NCI-H1930 (cell line): ENCODE measurements at places on chromosomes 4 and X.

DNA sequence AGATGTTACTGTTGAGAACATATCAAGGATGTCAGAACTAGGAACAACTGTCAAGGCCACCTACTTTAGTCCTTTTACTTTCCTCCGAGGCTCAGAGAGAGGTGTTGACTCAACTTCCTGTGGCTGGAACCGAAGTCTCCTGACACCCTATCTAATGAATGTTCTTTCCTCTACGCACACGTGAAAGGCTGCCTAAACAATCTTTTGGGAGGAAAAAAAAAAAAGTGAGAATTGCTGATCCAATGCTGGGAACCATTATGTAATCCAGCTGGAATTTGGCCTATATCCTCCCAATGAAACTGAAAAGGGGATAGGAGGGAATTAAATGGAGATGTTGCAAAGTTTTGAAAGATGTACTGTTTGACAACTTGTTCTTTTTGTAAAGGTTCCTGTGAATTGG lies 8.3 kb upstream of the MAP7D3 start:
- no peak for DNase-seq

- DNase-seq = no peak
These were observed 1.8 kb downstream of the CCSER1 start for GRCh38 chr4:90128961-90129495.

GRCh38 chr4:81471298-81471587 lies 464 bp downstream of the RASGEF1B start:
- DNase-seq = no peak

DNA sequence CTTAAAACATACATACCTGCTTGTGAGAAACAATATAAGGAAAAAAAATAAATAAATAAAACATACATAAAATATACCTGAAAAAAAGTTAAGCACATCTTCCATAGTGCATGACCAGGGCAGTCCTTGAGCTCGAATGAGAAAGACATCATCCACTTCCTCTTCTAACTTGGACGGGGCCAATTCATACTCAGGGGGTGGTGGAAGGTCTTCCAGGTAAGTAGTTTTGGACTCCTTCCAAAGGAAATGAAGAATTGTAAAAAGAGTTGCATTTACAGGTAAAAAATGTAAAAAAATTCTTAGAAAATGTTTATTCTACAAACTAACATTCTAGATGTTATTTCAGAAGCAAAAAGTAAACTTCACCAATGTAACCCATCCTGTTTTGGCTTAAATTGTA lies 3.6 kb downstream of the GRSF1 start:
- no peak for DNase-seq

GRCh38 chr4:76562836-76563453 lies 127.9 kb downstream of the SHROOM3 start:
- DNase-seq = no peak

- DNase-seq = no peak
These were observed 595 bp downstream of the KLHL34 start for GRCh38 chrX:21657318-21658151.

DNA sequence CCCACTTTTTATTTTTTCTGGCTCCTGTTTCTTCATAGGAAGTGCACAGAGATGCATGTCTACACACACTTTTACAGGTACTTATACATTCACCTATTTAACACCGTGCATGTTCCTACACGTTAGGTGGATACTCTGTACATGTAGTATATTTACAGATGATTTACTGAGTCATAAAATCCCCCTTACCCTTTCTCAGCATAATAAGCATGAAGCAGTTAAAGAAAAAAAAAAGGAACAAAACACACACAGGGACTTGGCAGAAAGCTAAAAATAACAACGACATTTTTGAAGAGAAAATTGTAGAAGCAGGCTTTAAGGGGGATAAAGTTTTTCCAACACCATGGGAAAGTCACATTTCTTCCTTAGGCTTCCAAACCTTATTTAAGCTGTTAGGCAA lies 96.4 kb upstream of the IQCM start:
- no peak for DNase-seq

DNA sequence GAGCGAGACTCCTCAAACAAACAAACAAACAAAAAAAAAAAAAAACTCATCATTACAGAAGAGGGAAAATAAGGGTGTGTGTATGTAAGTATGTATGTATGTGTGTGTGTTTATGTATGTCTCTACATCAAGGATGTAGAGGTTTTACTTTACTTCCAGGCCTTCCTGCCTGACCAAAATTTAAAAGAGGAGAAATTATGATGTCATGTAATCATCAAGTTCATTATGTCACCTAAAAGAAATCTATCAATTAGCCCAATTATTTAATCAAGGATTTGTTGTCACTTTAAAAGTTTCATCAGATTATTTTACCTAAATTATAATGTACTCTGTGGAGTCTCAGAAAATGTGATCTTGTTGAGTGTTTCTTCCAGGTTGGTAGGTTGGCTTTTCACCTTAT lies 21.6 kb downstream of the GUCY1A1 start:
- no peak for DNase-seq

DNA sequence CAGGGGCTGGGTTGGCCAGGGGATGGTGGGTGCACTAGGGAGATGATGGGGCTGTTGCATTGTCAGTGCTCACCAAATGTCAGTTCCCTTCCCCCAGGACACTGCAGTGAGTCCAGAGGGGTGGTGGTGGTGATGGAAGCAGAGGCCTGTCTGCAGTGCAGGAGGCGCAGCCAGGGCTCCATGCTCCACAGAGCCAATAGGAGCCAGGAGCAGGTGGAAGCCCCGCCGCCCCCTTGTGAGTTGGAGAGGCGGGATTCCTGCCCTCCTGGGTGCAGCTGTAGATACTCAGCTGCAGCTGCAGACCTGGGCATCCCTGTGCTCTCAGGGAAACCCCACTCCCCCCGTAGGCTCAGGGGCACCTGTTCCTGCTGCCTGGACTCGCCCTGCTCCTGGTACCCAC lies 284.7 kb downstream of the EVC2 start:
- DNase-seq = no peak

GRCh38 chrX:43350935-43351334 lies 305.2 kb upstream of the MAOA start:
- no peak for DNase-seq
